CD4-positive, alpha-beta T cell treated with Interferon gamma for 1 hour (primary cell): ENCODE measurements at places on chromosomes 3 and 15.

DNA sequence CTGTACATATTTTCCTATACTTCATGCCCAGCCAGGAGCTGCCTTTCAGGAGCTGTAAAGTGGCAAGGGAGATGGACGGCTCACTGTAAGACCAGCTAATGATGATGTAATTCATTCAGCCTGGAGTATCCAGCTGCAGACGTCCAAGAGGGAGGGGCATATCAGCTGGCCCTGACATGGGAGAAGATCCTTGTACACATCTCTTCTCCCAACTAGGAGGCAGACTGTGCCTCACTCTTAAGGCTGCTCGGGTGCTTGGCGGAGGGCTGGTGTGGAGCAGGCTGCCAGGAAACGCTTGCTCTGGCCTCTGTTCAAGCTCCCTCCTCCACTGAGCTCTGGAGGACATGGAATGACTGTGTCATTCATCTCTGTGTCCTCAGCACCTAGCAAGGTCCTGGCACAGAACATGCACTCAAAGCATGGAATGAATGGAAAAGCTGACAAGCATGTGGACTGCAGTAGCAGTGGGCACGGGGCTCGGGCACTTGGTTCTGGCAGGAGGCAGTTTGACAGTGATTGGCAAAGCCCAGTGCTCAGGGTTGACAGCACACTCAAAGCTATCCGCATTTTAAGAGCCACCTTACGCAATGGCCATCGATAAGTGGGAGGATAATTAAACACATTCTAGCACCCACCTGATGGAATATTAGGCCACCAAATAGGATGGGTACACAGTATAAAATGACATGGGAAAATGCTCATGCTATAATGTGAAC is 72.4 kb downstream of the TBC1D2B start:
- no peak for DNase-seq

DNA sequence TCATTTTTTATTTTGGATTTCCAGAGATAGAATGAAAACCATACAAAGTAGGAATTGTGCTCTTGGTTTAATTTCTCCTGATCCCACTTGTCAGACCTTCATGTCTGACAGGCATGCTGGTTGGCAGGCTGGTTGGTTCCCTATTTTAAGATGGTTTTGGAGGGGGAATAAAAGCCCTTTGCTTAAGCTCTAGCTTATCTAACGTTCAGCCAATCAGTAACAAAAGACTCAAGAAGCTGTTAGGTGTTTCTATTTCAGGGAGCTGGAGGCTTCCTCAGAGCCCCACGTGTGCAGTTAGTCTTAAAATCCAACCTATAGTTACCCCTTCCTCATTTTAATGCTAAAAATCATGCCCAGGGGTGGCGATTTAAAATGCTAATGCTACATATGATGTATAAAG is 40.5 kb upstream of the XIRP1 start:
- DNase-seq = no peak

DNA sequence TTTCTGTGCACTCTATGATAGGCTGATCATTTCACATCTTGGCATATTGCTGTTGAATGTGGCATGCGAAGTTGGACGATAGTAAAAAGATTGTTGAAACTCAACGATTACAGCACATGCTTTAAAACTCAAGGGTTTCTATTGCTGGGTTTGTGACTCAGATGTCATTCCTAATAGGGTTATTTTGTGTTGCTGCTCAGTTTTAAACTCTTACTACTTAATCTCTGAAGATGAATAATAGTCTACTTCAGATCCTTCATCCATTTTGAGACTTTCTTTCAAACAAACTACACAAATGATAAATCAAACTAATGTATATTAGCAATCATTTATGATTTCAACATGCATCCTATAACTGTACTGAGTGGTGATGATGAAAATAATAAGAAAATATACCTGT is 71.3 kb upstream of the MBNL1 start:
- DNase-seq = no peak

DNA sequence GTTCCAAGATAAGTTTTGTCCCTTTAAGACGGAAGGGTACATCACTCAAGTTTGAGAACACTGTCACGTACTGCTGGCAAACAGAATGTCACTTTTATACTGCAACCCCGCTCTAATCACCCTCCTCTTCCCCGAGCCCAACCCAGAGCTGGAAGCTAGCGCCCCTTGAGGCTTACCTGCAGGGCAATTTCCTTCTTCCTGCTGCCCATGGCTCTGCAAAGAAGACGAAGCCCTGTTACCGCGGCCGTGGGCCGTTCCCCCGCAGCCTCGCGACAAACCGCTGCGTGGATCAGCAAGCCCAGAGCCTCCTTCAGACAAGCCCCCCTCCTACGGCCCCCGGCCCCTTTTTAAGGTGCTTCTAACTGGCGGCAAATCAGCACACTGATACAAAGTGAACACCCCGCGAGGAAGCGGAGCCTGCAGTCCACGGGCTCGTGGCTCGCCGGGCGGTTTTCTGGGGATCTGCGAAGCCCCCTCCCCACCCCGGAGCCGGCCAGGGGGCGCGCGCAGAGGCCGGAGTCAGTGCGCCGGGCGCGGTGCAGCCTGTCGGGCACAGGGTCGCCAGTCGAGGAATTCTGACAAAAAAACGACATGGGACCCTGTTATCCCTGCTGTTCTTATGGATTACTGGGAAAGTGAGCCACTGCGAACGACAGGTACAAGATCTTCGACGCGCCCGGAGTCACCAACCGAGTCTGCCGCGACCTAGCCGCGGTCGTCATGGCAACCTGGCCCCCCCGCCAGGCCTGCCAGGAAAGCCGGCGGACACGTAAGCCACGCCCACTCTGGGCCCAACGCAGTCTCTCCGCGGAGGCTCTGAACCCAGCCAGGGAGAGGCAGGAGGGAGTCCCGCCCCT is at the start of gene NME9:
Gene NME9 (minus strand): TSS at position 725 of the 857 bp plus-strand sequence. CDS start 516 bp downstream, at position 209.
- peak; percentile 93 for DNase-seq

GRCh38 chr15:99100245-99101173 is 4.4 kb upstream of the SYNM start:
- peak; percentile 16 for DNase-seq

GRCh38 chr3:197394464-197395321 is 96.3 kb upstream of the DLG1 start:
- no peak for DNase-seq

DNA sequence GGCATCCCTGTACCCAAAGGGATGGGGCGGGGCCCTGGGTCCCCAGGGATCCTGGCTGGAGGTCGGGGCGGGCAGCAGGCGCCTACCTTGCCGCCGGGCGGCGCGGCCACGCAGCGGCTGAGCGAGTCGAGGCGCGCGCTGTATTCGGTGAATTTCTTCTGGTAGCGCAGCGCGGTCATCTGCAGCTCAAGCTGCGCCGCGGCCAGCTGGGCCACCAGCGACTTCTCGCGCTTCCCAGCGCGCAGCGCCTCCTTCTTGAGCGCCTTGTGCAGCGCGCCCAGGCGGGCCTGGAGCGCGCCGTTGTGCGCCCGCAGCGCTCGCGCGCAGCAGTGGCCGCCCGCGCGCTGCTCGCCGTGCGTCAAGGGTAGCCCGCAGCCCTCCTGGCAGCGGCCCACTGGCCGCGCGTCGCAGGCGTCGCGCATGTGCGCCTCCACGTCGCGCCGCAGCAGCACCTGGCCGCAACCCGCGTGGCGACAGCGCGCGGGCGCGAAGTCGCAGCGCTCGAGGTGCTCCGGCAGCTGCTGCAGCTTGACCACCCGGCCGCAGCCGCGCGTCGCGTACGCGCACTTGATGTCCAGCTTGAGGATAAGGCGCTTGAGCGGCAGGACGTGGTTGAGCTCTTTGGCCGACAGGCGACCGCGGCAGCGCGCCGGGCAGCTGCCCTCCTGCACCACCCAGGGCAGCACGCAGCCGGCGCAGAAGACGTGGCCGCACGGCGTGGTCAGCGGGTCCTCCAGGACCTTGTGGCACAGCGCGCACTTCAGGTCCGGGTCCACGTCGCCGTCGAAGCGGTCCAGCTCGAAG is 522 bp downstream of the PDZRN3 start:
- no peak for DNase-seq

DNA sequence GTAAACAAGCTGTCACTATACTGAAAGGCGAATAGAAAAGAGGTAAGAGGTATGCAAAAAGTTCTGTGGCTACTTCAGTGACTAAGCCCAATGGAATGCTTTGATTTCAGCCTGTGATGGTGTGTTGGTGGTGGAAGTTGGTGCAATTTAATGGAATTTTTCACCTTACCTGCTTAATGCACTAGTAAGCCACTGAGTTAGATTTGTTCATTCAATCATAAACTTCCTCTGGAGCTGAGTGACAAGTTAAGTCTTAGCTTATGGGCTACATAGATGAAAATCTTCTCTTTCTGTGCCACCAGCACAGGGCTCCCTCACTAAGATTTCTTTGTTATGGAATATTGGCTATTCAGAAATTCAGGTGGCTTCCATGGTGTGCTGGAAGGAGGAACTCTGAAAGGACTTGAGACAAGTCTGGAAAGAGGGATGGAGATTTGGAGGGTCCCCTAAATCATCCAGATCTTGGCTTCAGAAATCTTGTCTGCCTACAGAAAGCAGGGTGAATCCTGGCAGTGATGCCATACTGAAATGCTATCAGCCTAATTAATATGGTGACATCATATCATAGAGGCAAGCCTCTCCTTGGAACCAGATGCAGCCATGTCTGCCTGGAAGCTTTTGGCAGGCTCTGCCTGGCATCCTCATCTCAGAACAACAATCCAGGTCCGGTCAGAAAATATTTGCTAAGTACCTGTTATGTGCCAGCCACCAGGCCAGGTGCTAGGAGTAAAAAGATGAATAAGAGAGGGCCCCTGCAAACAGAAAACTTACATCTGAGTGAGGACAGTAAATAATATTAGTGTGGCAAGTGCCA is 8.1 kb upstream of the GAP43 start:
- no peak for DNase-seq

DNA sequence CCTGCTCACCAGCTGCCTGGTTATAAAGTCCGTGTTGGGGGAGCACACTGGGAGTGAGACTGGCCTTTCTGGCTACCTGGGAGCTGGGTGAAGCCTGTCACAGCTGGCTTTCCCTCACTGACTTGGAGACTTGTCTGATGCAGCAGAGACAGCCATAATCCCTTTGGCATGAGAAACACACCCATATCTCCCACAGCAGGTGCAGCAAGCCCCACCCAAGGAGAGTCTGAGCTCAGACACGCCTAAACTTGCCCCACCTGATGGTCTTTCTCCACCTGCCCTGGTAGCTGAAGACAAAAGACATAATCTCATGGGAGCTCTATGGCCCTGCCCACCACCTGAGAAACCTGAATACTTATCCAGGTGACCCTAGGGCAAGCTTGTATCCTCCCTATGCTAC is 54.8 kb downstream of the NMD3 start:
- no peak for DNase-seq

- DNase-seq = no peak
These were observed 140.6 kb upstream of the TBC1D5 start for GRCh38 chr3:17882981-17883380.

DNA sequence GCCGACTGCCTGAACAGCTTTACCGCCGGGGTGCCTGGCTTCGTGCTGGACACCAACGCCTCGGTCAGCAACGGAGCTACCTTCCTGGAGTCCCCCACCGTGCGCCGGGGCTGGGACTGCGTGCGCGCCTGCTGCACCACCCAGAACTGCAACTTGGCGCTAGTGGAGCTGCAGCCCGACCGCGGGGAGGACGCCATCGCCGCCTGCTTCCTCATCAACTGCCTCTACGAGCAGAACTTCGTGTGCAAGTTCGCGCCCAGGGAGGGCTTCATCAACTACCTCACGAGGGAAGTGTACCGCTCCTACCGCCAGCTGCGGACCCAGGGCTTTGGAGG is 815 bp downstream of the SPINT1 start:
- DNase-seq = peak; percentile 19
